Activated CD4-positive, alpha-beta T cell treated with anti-CD3 and anti-CD28 coated beads, Interleukin-2, amount 10 ng/mL, durations not matched to agents 24 days and 14 days (primary cell): ENCODE measurements at places on chromosomes 13 and 19. TPM values are rescaled to one million over a fixed set of nuclear protein-coding genes. Genes with fewer than 3 reads are reported as not detected.

DNA sequence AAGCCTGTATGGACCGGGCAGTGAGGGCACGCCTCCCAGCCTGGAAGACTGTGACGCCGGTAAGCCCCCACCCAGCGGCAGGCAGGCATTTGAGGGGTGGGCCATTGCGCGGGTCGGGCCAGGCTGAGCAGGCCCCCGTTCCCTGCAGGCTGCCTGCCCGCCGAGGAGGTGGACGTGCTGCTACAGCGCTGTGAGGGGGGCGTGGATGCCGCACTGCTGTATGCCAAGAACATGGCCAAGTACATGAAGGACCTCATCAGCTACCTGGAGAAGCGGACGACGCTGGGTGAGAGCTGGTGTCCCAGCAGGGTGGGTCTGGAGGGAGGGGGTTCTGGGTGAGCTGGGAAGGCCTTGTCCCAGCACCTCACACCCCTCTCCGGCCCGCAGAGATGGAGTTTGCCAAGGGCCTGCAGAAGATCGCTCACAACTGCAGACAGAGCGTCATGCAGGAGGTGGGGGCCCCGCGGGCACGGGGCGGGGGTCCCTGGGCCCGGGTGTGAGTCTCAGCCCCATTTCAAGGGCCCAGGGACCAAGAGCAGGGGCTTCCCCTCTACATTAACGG lies 7.1 kb downstream of the ARHGAP45 start:
- peak overlapping the region; percentile 77 for H3K27ac ChIP-seq
- no peak for DNase-seq
- peaks cover 42% of the 10 kb centered on the region for H3K4me1 ChIP-seq
- H3K4me3 ChIP-seq, result peak overlapping the region; percentile 72
- peaks cover 62% of the 10 kb centered on the region for H3K36me3 ChIP-seq

- H3K4me1 ChIP-seq, result peaks cover 12% of the 10 kb centered on the region
- no peak overlapping the region for H3K27ac ChIP-seq
- no peaks in the 10 kb centered on the region for H3K36me3 ChIP-seq
- H3K27me3 ChIP-seq, result peaks cover 42% of the 10 kb centered on the region
- H3K4me3 ChIP-seq, result no peak overlapping the region
Measured at GRCh38 chr13:76894401-76895110, 8.4 kb upstream of the KCTD12 start.

- no peak overlapping the region for H3K4me3 ChIP-seq
- H3K27me3 ChIP-seq, result no peaks in the 10 kb centered on the region
- no peak overlapping the region for H3K27ac ChIP-seq
- H3K4me1 ChIP-seq, result no peaks in the 10 kb centered on the region
- no peaks in the 10 kb centered on the region for H3K36me3 ChIP-seq
Measured at GRCh38 chr13:85040215-85040614, 759.0 kb downstream of the SLITRK6 start.

DNA sequence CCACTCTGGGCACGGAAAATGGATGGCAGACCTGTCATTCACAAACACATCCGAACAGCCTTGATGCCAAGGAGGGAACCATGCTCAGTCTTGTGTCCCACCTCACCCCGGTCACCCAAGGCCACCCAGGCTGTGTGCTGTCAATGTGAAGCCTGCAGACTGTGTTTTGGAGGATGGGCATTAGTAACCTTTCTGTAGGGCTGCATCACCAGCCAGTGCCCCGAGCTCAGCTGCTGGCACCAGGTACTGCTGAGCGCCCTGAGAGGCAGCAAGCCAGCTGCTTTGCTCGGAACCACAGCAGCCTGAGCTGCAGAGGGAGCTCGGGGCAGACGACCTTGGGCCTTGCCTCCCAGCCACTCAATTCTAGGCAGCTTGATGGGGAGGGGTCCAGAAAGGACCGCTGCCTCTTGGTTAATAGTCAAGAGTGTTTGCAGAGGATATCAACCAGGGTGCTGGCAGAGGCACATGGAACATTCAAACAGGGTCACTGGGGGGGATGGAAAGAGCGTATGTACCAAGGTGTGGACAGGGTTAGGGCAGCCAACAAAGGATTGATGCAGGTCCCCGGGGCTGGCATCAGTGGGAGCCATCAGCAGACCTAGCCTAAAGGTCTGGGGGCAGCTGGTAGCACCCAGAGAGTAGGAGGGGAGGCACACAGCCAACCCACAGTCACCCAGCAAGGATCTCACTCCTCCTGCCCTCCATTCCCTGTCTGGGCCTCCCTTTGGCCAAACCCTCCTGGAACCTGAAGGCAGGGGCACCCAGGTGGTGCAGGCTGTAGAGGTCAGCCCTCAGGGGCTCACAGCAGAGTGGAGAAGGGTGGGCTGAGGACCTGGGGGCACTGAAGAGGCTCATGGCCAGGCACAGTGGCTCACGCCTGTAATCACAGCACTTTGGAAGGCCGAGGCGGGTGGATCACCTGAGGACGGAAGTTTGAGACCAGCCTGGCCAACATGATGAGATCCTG lies 8.1 kb downstream of the VSTM2B start:
- no peak for DNase-seq
- no peak overlapping the region for H3K27ac ChIP-seq

WTIP gene
- total RNA-seq, result 0.47 and 1.0 TPM in 2 replicates

LILRB2 gene
- not detected in 2 replicates for total RNA-seq

ADGRE3 gene
- total RNA-seq, result not detected in 2 replicates
